ENCODE measurements at places on chromosomes 1 and 21.

- DNase-seq: peak; percentile 42
Measured at GRCh38 chr1:152052606-152053005, 15.8 kb upstream of the S100A11 start.

- DNase-seq: peak; percentile 65
Measured at GRCh38 chr1:2233997-2234761, 6.1 kb downstream of the SKI start.

- no peak for DNase-seq
Measured at GRCh38 chr1:22275626-22276395, 132.9 kb upstream of the WNT4 start.

GRCh38 chr1:212539737-212540430 is 68.7 kb upstream of the ATF3 start:
- no peak for DNase-seq

- no peak for DNase-seq
Measured at GRCh38 chr1:156550346-156550745, 22.0 kb downstream of the IQGAP3 start.

- DNase-seq: no peak
Measured at GRCh38 chr1:41315146-41315822, 46.0 kb upstream of the FOXO6 start.

GRCh38 chr1:82214606-82215005 is 413.9 kb downstream of the ADGRL2 start:
- DNase-seq: no peak

DNA sequence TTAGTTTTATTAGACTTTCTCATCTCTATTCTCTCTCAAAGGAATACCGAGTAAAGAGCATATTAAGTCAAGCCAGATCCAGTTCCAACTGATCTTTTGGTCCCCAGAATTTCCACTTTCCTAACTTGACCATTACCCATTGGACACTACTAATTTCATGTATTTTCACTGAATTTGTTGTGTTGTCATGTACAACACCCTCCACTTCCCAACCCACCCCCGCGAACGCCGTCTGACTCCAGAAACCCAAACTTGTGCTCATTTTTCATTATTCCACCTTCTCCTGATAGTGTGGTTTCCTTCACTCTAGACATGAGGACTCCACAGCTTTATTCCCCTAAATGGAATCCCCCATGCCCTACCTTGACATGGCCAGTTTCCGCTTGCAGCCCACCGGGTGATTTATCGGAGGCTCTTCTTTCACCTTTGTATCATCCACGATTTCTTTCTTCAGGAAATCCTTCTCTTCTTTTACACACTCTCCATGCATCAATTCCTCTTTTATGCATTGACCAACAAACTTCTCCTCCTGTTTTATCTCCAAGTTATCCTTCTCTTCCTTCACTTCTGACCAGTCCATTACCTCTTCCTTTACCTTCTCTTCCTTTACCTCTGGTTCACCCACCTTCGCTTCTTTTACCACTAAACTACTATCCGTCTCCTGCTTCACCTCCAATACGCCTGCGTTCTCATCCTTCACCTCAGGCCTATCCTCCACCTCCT is 805 bp downstream of the ZNHIT6 start:
- DNase-seq: no peak

- no peak for DNase-seq
Measured at GRCh38 chr21:31133243-31133830, 95.1 kb upstream of the KRTAP19-8 start.

DNA sequence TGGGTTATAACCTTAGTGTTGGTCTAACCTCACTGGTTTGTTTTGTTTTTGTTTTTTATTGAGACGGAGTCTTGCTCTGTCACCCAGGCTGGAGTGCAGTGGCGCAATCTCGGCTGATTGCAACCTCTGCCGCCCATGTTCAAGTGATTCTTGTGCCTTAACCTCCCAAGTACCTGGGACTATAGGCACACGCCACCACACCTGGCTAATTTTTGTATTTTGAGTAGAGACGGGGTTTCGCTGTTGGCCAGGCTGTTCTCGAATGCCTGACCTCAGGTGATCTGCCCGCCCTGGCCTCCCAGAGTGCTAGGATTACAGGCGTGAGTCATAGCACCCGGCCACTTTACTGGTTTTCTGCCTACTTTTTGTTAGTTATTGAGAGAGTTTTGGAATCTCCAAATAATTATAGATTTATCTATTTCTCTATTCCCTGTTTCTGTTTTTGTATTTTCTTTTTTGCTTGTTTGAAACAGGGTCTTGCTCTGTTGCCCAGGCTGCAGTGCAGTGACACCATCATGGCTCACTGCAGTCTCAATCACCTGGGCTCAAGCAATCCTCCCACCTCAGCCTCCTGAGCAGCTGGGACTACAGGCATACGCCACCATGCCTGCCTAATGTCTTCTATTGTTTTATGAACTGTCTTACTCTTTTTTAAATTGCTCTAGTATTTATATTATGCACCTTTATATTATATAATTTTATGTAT is 21.4 kb downstream of the SMG7 start:
- no peak for DNase-seq

DNA sequence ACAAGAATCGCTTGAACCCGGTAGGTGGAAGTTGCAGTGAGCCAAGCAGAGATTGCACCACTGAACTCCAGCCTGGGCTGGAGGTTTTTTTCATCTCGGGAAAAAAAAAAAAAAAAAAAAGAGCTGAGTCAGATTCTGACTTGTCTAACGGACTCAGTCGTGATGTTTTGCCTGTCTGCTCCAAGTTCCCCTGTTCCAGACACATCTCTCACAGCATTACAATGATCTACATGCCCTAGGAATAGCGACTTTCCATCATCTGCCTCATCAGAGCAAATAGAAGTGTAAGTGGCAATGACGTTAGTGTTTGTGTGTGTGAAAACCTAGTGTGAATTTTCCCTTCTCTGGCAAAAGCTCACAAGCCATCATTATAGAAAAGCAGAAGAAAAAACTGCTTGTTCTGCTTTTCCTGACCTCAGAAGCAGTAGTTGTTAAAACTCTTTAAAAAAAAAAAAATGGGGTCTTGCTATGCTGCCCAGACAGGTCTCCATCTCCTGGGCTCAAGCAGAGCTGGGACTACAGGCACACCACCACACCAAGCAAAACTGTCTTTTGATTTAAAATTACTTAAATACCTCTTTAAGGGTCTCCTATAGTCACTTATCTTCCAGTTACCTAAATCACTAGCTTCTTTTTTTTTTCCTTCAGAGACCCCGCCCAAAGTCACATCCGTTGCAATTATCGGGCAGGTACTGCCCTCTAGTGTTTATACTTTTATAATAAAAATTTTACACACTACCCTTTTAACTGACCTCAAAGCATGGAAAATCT is 37.3 kb downstream of the PLEKHO1 start:
- DNase-seq: no peak

DNA sequence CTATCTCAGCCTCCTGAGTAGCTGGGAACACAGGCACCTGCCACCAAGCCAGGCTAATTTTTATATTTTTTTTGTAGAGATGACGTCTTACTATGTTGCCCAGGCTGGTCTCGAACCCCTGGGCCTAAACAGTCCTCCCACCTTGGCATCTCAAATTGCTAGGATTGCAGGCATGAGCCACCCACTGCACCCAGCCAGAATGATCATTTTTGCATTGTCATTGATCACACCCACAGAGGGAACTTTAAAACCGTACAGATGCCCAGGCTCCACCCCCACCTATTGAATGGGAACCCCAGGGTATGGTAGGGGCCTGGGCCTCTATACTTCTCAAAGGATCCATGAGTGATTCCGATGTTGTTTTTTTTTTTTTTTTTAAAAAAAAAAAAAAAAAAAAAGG is 36.7 kb downstream of the ETNK2 start:
- DNase-seq: no peak

GRCh38 chr1:94670273-94670672 is 128.7 kb upstream of the F3 start:
- no peak for DNase-seq

DNA sequence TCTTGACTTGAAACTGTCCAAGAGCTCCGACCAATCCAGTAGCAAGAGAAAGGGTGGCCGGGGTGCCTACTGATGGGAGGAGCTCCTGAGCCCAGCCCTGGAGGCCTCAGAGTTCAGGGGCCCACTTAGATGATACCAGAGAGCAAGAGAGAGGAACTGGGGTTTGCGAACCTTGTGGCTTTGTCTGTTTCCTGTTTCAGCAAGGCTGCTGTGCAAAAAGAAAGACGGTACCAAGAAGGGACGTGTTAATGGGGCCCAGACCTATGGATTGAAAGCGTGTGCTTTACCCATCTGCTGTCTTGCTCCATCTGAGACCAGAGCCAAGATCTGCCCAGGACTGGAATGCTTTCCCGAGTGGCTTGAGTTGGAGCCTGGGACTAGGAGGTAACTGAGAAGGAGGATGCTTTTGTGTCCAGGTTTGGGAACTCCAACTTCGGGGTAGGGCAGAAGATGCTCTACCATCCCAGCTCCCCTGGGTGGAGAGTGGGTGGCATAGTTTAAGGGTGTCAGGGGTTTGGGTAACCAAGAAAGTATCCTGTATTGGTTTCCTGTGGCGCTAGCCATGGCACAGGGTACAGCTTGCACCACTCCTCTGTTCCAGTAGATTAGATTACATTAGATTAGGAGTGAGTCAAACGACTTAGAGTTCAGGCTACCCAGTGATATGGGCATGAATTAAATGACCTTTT is at the start of gene TRAF3IP3:
TRAF3IP3 (plus strand) TSS at position 128 of the 689 bp plus-strand sequence. CDS start 3,987 bp downstream, outside the sequence.
- no peak for DNase-seq

GRCh38 chr1:10751160-10751559 is 45.3 kb downstream of the CASZ1 start:
- no peak for DNase-seq

DNA sequence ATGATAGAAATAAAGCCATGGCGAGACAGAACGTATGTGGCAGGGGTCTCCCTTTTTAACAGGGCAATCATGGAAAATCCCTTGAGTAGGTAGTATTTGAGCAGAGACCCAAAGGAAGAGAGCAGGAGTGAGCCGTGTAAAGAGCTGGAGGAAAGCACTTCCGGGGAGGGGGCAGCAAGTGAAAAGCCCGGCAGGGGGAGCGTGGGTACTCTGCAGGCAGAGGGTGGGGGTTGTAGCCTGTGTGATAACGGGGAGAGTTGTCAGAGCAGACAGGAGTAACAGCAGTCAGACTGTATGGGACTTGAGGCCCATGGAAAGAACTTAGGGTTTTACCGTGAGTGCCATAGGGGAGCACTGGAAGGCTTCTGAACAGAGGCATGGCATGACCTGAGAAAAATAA is 51.1 kb upstream of the LDLRAP1 start:
- no peak for DNase-seq

DNA sequence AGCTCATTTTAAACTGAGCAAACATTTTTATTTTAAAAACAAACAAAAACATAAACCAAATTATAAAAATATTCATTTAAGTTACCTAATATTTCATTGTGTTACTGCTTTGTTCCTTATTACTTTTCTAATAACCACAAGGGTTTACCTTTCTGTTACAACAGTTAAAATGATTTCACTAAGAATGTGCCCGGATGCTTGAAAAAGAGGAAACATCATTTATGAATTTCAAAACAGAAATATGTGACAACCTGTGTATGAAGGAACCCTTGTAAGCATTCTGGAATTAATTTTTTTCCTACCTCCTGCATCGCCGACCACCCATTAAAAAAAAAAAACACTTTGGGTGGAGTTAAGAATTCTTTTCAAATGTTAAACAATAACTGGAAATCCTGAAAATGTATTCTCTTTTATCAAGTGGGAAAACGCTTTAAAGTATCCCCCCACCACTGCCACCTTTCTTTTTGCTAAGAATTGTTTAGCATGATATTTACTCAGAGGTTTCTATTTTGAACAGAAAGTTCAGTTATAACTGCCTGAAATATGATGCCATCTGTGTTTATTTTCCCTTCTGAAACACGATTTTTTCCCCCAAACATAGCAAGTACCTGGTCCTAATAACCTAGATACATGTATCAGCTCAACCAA is 9.1 kb downstream of the CYYR1 start:
- DNase-seq: no peak

DNA sequence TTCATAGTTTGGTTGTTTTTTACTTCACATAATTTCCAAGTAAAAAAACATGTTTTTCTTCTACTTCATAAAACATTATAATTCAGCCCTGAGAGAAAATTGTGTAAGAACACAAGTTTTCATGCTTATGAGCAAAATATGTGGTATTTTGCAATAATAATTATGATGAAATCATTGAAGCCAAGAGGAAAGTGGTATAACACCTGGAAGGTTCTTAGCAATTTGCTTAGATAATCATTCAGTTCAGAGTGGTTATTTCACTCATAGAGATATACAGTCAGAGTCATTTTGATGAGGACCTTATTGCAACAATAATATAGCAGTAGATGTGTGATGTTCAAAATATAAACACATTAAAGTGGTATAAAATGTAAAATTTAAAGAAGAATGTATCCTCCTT is 94.5 kb downstream of the PLPPR4 start:
- DNase-seq: no peak

- no peak for DNase-seq
Measured at GRCh38 chr21:46178961-46179360, 5.3 kb downstream of the SPATC1L start.

DNA sequence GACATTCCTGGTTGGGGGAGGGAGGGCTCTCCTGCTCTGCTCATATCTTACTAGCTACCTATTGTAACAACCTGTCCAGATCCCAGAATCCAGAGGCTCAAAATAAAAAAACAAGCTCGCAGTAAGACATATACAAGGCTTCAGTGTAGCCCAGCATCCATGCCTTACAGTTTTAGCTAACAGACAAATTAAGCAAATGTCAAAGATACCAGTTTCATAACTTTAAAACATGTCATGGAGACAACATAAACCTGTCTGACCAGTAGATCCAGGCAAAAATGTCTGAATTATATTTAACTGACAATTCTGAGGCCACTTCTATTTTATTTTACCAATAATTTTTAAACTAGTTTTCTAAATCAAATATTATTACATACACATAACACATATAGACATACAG is 167.7 kb upstream of the TNR start:
- DNase-seq: no peak

GRCh38 chr1:14392161-14392858 is 206.2 kb upstream of the KAZN start:
- DNase-seq: no peak

DNA sequence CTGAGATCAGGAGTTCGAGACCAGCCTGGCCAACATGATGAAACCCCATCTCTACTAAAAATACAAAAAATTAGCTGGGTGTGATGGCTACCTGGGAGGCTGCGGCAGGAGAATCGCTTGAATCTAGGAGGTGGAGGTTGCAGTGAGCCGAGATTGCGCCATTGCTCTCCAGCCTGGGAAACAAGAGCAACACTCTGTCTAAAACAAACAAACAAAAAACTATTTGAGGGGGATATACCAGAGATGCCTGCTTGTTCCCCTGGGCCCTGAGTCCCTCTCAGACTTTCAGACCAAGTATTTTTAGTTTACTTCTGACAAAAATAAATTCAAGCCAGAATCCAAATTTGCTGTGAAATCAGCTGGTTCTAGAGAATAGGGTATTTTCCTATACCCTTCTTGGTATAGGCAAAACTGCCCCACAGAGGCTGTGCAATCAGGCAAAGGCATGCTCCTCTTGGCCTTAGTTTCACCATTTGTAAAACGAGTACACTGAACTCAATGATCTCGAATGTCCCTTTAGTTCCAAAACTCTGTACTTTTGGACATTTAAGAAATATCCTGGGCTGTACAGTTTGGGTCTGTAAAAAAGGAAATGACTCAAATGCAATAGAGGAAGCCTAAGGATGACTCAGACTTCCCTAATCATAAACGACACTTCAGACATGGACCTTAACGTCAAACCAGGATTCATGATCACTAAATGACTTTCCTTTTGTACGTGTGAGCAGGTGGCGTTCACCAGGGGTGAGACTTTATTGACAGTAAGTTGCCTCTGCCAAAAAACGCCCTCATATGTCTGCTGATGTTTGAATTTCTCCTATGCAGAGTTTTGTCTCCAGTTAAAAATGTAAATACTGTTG is 16.1 kb downstream of the ENSA start:
- DNase-seq: peak; percentile 84

Data from HS-5 (cell line).